ENCODE measurements at places on chromosomes 6 and 20.

DNA sequence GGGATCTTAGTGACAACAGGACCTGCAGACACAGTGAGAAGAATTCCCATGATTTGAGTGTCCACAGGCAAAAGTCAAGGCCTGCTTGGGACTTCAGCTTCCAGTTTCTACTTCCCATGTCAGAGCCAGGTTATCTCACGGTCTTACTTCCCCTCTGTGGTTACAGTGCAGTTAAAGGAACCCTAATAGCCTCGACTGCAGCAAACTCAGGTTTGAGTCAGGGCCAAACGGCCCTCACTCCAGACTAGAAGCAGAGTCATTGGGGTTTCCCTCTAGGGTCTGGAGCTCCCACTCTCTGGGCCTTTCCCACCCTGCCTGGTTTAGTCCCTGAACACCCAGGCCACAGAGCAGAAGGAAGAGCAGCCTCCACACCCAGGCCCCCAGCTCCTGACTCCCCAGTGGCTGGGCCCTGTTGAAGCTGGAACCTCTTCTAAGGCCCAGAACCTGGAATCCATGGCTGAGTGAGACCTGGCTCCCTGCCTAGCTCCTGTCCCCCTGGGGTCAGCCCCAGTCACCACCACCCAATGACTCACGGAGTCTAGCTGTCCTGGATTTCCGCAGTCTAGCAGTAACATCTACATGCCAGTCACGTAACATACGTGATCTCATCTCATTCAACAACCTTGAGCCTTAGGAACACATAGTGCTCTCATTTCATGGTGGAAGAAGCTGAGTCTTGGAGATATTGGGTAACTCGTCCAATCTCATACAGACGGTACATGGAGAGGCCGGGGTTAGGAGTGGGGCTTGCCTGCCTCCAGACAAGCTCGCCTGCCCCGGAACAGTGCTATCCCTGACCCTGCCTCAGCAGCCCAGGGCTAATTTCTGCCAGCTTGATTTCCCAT is 9.2 kb upstream of the GHRH start:
- DNase-seq = no peak

DNA sequence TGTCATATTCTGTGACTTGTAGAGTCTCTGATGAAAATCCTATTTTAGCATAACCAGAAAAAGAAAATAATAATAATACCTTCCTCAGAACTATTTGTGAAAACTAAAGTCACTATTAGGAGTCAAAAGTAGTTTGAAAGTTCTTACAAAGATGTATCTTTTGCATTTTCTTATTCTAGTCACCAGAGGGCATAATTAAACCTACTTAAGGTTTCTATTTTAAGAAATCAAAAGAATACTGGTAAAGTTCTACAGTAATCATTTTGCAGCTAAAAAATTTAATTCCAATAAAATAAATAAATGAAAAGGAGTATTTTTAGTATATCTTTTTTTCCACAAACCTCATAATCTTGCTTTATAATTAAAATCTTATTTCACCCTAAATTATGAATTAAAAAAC is 28.0 kb upstream of the MCM9 start:
- DNase-seq = no peak

GRCh38 chr6:68197356-68197755 is 437.7 kb upstream of the ADGRB3 start:
- no peak for DNase-seq

GRCh38 chr6:5486214-5486613 is 224.9 kb downstream of the FARS2 start:
- no peak for DNase-seq

- no peak for DNase-seq
Measured at GRCh38 chr6:158909938-158910337, 90.1 kb downstream of the RSPH3 start.

DNA sequence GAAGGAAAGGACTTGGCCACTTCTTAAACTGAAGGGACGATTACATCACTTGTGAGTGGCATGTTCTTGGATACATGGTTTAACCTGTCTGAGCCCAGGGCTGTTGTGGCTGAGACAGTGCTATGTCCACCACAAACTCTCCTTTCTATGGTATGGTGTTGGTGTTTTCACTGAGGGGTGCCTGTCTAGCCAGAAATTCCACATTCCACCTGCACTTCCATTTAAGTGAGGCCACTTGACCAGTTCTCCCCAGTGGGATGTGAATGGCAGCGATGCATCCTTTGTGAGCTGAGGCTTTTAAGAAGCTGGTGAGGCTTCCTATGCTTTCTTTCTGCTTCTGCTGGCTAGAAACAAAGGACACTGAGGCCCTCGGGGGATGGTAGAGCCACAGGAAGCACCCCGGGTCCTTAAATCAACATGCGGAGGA is 151.4 kb upstream of the CHD6 start:
- DNase-seq = no peak

DNA sequence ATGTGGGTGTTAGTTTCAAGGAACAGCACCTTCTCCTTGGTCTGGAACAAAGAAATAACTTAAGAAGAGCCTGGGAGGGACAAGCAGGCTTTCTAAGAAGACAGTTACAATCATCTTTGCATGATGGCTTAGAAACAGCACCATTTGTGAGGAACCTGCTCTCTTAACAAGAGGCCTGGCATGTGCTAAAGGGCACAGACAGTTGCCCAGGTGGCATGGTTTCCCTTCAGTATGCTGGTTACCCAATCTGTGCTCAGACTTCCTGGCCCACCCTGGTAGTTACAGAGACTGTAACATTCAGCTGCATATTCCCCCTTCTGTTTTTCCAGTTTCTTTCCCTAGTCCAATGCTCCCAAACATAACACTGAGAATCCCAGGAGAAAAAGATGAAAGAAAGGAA is 84.0 kb downstream of the CHD6 start:
- no peak for DNase-seq

- no peak for DNase-seq
Measured at GRCh38 chr20:24977797-24978196, 14.8 kb downstream of the APMAP start.

- DNase-seq = no peak
Measured at GRCh38 chr6:109701774-109702173, 10.7 kb downstream of the FIG4 start.

DNA sequence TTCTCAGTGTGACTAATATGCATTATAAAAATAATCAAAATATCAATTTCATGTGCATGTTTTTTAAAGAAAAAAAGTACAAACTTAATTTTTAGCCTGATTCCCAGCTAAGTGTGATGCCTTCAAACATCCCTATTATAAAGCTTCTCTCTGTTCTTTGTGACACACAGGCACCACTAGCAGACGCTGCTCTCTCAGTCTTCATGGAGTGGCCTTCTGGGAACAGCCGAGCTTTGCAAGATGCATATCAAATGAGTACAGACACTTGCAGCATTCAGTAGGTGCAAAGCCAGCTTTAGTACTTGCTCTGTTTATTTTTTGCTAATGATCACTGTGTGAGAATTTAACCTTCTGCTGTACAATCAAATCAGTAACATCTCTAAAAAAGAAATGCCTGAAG is 340.0 kb downstream of the ADGRB3 start:
- DNase-seq = no peak

DNA sequence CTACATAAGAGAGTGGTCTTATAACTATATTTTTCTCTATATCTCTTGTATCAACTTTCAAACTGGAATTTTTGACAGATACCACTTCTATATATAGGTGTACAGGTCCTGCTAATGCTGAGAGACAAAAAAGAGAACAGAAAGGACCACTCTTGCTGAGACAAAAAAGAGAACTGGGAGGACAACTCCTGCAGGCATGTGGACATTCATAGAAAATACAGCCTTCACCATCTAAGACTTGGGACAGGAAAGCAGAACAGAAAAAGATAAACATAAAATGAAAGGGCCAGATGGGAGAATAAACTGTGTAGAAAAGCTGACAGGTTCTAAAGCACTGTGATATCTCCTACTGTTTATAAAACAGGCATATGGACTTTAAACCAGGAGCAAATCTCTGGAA is 541.0 kb upstream of the ADGRB3 start:
- no peak for DNase-seq

DNA sequence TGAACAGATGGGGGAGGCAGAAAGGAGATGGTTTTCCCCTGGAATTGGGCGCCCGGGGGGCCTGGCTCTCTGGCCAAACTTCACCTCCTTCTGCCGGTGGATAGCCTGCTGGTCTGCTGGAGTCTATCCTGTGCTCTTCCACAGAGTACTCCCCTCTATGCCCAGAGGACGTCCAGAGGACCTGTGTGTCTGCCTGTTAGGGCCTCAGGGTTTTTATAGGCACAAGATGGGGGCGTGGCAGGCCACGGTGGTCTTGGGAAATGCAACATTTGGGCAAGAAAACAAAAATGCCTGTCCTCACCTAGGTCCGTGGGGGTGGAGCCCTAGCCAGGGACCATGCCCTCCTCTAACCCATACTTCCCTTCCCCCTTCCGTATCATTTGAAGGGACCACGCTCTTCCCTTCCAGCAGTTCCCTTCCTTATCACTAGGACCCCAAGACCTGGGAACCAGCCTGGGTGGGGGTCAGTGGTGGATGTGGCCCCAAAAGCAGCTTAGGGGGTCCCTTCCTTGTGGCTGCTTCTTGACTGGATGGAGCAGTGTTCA is 53.6 kb upstream of the ZNF337 start:
- DNase-seq = no peak

DNA sequence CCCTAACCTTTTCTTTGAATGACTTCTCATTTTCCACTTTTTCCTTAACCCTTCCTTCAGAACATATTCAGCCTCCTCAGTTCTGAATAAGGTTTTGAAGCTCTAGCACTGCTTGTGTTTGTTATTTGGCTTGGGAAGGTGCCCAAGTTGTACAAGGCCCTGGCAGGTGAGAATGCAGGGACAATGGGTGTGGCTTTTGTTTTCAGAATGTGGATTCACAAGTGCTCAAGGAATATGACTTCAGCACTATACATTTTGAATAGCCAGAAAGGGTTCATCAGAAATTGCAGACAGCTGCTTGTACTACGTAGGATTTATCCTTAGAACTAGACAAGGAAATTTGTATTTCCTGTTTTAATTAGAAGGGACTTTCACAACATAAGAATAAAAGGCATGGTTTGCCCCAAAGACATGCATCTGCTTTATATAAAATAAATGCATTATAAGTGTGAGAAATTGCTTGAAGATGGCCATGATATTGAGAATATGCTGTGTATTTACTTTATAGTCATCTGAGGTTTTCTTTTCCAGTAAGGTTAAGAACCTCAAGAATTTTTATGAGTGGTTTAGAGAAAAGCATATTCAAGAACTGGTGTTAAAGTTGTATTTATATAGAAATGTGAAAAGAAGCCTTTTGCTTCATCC is 29.3 kb upstream of the PRDM1 start:
- no peak for DNase-seq

DNA sequence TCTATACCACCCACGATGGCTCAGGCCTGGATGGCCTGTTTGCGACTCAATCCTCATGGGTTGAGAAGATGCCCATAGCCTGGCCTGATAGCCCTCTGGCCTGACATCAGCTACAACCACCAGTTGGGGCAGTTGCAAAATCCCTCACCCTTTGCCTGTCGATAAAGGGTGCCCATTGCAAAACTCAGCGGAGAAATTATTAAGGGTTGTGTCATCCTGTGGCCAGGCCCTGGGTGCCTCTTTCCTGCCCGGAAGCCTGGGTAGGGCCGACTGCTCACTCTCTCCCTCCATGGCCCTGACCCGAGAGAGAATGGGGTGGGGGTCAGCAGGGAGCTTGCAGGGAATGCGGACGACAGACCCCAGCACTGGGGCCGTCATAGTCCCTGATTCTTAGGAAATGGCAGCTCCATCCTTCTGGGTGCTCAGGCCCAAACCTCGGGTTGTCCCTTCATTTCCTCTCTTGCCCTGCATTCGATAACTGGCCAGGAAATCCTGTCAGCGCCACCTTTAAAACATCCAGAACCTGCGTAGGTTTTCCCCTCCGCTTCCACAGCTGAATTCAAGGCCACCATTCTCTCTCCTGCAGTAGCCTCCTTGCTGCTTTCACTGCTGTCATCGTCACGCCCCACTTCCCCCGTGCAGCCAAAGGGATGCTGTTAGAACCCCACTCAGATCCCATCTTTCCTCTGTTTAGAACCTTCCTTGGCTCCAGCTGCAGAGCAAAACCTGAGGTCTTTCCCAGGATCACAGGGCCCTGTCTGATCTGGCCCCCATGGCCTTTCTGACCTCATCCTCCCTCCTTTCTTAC is 31.1 kb downstream of the CEBPB start:
- no peak for DNase-seq

DNA sequence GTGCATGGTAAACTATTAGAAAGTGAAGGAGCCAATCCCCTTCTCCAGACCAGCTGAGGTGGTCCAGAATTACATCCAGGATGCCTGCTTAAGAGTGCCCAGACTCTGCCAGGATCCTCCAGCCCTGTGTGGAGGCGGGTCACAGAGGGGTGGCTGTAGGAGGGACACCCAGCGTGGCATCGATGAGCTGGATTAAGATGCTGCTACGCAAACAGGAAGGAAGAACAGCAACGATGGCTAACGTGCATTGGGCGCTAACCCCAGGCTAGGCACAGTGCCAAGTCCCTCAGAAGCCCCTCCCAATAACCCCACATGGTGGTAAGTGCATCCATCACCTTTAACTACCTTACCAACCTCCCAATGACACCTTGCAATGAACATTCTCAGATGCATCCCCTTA is 63.9 kb upstream of the MRPS10 start:
- peak; percentile 73 for DNase-seq
